Activated CD4-positive, alpha-beta T cell treated with anti-CD3 and anti-CD28 coated beads for 1 hour (primary cell): ENCODE measurements at places on chromosomes 2 and 18.

DNA sequence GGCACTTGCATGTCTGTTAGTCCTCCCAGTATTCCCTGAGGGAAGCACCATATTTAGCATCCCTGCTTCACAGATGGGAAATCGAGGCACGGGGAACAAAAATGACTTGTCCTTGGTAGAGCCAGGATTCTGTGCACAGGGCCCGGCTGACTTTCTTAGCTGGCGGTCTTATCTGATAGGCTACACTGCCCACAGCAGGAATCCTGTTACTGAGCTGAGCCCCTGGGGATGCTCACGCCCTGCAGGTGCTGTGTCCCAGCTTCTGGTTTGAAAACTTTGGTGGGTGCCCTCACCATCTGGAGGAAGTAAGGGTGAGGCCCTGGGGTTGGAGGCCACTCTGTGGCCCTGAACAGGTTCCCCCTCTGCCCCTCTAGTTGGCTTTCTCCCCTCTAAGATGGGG lies 68.4 kb upstream of the MCFD2 start:
- DNase-seq, result no peak

- DNase-seq, result no peak
Observed at GRCh38 chr2:133374781-133375180, 193.5 kb downstream of the NCKAP5 start.

GRCh38 chr2:190668892-190669291 lies 20.0 kb downstream of the NAB1 start:
- no peak for DNase-seq

DNA sequence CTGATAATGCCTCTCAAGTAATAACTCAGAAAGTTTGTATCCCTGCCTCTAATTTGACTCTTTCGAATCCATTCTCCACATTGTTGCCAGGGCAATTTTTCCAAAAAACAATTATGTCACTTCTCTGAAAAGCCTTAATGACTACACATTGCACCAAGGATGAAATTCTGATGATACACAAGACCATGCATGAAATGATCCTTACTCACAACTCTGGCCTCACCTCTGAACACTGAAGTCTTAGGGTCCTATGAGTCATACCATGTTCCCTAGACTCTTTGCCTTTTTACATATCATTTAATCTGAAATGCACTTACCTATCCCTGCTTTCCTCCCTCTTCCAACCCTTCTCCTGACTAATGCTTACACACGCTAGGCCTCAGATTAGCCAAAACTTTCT lies 51.0 kb downstream of the WDPCP start:
- no peak for DNase-seq

DNA sequence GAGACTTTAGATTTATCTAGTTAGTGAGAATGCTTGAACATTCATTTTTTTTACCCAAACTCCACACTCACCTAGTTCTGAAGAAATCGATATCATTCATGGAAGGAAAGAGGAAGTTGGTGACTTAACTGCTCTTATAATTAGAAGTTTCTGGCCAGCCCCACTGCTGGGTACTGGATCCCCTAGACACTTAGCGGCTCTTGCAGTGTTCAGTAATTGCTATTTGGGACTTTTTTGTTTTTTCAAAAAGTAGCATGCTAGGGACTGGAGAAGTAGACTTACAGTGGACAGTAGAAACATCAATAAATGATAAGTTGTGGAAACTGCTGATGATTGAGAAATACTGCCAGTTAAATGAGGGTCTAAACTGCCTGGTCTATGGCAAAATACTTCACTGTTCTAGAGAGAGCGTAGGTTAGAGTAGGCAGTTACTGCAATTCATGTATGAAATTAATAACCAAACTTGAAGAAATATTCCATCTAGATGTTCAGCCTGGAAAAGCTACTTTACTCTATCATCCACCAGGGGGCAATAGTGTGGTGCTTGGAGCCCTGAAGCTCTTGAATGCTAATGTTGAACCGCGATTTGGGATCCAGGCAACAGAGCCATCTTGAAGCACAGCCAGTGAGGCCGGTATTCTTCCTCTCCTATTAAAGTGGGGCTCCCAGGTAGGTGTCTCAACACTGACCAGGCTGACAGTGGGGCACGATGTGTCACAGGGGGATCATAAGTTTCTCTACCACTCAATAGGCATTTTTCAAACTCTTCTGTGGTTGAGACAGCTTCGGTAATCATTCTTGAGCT lies 146.1 kb upstream of the SESTD1 start:
- no peak for DNase-seq

DNA sequence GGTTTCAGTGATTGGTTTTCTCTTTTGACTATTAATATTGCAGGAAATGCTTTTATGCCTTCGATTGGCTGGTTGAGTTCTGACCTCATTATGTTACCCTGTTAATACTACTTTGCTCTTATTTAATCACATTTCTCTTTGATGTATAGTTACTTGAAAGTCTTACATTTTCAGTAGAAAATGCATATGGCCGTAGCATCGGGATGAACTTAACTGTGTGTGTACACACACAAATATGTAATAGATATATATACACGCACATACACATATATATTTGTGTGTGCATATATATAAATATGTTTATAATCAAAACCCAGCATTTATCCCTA lies 1.6 kb downstream of the EPC2 start:
- no peak for DNase-seq

- no peak for DNase-seq
Observed at GRCh38 chr18:24026457-24026856, 11.9 kb downstream of the TTC39C start.

DNA sequence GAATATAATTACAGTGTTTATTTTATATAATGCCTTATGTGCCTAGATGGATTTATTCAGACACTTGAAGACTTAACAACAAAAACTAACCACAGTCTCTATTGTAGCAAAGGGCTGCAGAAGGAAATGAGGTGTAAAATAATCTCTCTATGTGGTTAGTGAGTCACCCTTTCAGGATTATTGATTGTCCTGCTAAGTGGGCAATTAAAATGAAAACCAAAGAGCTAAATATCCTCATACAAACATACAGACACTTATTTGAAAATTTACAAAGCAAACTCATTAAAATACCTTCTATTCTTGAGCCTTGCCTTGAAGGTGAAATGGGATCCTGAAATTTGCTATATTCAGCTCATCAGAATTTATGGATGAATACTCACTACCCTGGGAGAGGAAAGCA lies 27.7 kb upstream of the DCC start:
- DNase-seq, result no peak

- no peak for DNase-seq
Observed at GRCh38 chr2:224903621-224904020, 138.6 kb downstream of the DOCK10 start.

GRCh38 chr18:21853016-21853415 lies 112.4 kb downstream of the MIB1 start:
- no peak for DNase-seq

- DNase-seq, result no peak
Observed at GRCh38 chr2:1246239-1246638, 167.0 kb upstream of the TPO start.

GRCh38 chr18:12606592-12607315 lies 51.2 kb downstream of the SPIRE1 start:
- no peak for DNase-seq

DNA sequence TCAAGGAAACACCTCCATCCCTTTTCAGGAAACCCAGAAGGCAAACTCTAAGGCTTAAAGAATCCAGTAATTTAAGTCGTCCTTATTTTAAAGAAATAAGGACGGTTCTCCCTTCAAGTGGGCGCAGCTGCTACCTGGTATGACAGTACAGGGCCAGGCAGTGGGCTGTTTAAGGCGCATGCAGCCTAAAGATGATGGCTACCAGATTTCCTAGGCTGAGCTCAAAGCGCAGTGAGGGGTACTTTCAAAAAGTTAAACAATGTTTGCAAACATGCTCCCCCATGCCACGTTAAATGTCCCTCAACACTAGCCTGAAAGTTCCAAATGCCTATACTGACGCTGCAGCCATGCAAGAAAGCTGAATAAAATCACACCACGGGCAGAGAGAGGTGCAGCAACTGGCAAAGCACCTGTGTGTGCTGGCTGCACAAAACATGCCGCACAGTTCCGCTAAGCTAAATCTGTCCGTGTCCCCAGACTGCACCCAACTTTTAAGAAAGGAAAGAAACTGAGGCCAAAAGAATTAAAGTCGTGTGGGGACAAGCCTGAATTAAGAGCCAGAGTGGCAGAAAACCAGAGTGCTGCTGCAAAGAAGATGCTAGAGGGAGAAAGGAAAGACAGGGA lies 583 bp downstream of the HIBCH start:
- no peak for DNase-seq

GRCh38 chr2:240788482-240788881 lies 31.5 kb downstream of the KIF1A start:
- DNase-seq, result no peak

DNA sequence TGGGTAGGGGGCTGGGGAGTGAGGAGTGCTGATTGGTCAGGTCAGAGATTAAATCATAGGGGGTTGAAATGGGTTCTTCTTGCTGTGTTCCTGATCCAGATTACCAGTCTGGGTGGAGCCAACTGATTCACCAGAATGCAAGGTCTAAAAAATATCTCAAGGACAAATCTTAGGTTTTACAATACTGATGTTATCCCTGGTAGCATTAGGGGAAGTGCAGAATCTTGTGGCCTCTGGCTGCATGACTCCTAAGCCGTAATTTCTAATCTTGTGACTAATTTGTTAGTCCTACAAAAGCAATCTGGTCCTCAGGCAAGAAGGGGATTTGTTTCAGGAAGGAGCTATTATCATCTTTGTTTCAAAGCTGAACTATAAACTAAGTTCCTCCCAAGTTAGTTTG lies 289.2 kb upstream of the KYNU start:
- no peak for DNase-seq

DNA sequence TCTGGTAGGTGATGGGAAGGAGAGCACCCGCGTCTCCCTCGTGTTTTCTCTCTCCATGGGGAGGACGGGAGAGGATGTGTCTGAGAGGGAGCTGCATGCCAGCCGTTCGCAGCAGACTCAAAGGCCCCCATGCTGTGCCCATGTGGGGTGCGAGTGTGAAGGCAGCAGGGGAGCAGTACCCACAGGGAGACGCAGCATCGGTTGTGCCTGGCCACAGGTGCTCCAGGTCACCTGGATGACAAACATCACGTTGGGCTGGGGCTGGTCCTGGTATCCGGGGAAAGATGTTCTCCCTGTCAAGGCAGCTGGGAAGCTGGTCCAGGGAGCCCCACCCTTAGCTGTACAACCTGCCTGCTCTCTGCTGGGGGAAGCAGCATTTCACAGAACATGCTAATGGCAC lies 119.5 kb upstream of the SALL3 start:
- no peak for DNase-seq

DNA sequence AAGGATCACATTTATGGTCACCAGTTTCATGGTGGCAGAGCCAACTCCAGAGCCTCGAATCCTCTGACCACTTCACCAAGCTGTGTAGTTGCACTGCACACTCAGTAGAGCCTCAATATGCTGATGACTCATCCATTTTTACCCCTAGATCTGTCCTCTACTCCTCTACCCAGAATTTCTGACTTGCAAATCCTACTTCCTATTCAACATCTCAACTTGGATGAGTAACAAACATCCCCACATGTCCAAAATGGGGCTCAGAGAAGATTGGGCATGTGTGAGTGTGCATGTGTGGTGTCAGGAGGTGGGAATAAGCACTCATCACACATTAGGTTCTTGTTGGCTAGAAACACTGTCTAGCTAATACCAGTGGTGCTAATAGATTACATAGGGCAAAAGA lies 57.8 kb upstream of the IGFBP2 start:
- DNase-seq, result no peak

DNA sequence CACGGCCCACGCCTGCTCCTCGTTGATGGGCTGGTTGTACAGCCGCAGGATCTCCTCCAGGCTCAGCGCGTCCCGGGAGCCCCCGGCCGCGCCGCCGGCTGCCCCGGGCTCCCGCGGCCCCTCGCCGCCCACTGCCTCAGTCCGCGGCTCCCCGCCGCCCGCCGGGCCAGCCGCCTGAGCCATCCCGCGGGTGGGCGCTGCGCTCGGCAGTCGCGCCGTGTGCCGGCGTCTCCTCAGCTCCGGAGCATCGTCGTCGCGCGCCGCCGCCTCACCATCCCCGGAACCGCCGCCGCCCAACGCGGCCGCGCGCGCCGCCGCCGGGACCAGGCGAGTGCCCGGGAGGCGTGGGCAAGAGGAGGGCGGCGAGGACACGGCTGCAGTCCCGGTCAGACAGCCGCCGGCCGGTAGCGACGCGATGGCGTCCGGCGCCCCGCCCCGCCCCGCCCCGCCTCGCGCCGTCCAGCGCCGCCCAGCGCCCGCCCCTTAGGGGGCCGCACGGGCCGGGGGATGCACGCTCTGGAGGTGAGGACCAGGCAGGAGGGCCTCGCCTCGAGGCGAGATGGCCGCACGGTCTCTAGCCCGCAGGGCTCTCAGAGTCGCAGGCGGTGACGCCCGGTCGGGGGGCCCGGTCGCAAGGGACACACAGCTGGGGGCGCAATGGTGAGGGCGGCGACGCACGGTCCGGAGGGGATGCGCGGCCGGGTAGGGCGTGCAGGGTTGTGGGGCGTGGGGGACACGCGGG lies at the start of gene SPIRE1:
TSS of gene SPIRE1 (minus strand) at position 424 of the 742 bp plus-strand sequence. CDS start at position 183, 241 bp downstream.
- DNase-seq, result peak; percentile 8

DNA sequence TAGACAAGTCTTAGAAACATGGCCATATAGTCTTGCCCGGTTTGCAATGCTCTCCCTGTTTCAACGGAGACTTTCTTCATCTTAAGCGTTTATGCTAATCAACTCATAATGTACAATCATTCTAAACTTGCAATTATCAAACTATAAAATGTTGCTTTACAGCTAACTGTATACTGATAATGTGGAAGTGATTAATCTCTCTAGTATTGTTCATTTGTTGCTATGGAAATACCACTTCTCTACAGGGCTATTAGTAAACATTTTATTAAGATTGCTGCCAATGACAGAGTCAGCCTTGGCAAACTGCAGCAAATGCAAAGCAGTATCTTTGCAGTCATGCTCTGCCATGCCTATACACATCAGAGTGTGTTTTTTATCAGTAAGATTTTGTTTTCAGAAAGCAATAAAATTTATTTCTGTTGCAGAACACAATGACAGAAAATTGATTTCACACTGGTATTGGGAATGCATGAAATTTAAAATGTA lies 1201.8 kb upstream of the CDH2 start:
- DNase-seq, result no peak

DNA sequence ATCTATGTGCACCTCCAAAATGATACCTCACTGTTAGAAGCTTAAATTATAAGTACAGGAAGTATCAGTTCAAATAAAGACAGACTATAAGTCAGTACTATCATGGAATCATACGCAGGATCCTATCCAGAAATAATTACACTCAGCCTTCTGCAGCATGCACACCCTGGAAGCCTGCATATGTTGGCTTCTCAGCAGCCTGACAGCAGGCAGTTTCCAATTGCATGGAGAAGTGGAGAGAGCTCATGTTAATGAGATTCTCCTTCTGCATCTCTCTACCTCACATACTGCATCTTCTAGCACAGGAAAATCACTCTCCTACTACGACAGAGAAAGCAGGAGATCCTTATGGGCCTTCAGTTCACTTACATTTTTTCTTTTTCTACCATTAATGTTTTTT lies 20.5 kb downstream of the NR4A2 start:
- DNase-seq, result no peak

- DNase-seq, result no peak
Observed at GRCh38 chr18:1357724-1358123, 453.1 kb downstream of the ADCYAP1 start.

GRCh38 chr2:120722568-120723421 lies 12.9 kb upstream of the GLI2 start:
- no peak for DNase-seq

GRCh38 chr2:180662521-180662920 lies 317.9 kb upstream of the UBE2E3 start:
- no peak for DNase-seq
